ENCODE measurements at places on chromosomes 12 and 14.

DNA sequence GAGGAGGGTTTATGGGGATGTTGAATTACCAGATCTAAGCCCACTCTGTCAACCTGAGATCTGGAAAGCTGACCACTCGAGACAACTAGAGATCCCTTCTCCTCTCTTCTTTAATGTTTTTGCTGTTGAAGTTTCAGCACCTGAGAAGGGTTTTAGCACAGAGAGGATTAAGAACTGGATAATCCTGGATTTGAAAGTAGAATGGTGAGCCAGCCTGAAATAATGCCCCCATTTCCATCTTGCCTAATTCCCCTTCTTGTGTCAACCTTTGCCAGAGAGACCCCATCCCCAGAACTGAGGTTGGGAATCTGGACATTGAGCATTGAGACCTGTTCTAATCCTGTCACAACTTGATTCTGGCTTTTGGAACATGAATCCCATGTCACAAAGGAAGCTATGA lies 87.8 kb upstream of the RFLNA start:
- DNase-seq, result no peak

- DNase-seq, result no peak
Measured at GRCh38 chr12:252636-253035, 10.0 kb downstream of the SLC6A13 start.

DNA sequence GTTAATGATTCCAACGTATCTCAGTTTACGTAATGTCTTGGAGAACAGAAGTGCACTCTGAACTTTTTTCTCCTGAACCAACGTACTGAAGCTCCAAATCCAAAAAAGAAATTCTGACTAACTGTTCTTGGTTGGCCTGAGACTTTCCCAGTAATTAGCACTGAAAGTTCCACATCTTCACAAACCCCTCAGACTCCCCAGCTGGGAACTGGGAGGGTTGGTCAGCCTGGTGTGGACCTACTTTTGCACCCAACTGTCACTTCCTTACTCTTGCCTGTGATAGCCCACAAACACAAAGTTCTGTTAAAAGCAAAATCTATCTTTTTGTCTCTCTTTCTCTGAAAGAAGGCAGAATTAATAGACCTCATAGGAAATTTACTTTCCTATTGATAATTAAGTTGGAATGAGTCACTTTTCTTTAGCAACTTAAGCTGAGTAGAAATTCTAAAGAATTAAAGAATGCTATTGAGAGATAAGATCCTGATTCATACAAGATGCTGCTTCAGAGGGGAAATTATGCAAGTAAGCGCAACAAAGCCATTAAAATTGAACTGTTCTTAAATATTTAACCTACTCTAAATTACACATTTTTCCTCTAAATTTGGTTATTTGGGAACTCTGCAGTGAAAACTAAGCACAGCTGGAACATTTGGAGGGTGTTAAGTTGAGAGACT lies 155.0 kb downstream of the EPS8 start:
- no peak for DNase-seq

DNA sequence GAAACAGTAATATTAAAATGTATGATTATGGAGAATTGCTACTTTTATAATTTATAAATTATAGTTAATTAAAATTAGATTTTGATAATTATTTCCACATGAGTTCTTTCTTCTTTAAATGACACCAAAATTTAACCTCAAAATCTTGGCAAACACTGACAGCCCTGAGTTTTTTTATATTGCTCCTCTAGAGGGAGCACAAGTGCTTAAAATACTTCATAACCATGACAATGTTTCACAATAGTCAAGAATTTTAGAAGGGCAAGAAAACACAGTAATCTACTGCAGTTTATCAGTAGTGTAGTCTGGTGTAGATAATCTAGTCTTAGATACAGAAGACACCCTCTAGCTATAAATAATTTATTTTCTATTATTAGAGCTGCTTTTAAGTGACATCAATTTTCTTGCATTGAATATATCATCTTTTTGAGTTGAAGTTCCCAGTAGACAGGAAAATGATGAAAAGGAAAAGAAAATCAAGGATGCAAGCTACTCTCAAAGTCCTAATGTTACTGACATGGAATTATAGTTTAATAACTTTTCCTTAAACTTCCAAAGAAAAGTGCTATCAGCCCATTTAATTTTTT lies 14.3 kb upstream of the PTGER2 start:
- DNase-seq, result peak; percentile 27

- no peak for DNase-seq
Measured at GRCh38 chr14:66503532-66503931, 4.4 kb upstream of the GPHN start.

DNA sequence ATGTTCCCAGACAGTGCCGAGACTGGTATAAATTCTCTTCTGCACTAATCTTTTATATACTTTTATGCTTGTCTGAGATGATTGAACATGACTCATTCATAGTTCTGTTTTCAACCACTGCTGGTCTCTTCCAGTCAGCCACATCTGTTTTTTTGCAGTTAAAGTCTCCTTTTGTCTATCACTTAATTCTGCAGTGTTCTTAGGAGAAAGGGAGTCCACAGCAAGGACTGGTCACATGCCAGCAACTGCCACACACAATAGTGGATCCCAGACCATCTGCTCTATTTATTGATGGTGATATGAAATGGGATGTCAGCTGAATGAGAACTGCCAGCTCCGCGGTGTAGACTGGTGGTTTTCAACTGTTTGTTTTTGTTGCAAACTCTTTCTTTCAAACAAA lies 379.8 kb downstream of the MED13L start:
- no peak for DNase-seq

DNA sequence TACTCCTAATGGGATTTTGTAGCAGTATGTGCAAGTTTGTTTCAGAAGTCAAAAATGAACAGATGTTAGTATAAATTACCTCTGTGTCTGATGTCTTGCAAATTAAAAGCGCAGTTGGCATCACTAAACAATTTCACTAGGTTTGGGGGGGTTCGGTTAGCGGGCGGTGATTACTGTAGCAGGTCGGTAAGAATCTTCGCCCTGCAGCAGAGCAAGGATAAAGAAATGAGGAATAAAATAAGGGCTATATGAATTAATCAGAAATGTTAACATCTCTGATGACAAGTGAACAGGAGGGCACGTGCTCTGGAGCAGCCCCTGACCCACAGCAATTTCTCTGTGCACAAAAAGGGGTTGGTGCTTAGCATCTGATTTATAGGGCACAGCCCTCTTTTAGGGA lies 43.6 kb upstream of the VSX2 start:
- DNase-seq, result no peak
